Activated naive CD4-positive, alpha-beta T cell treated with anti-CD3 and anti-CD28 coated beads for 36 hours (primary cell): ENCODE measurements at places on chromosomes 6 and 20. TPM values are rescaled to one million over a fixed set of nuclear protein-coding genes. Genes with fewer than 3 reads are reported as not detected.

Gene IPCEF1
- total RNA-seq = 25.2 TPM

GRCh38 chr20:50682065-50682464 is 9.3 kb downstream of the RIPOR3 start:
- DNase-seq = no peak

Gene MAP1LC3A
- 1.6 TPM for total RNA-seq

Gene C6orf132
- total RNA-seq = 0.12 TPM

- no peak for DNase-seq
Measured at GRCh38 chr6:155253337-155253736, 10.5 kb upstream of the CLDN20 start.

GRCh38 chr6:15366003-15366535 is 120.2 kb downstream of the JARID2 start:
- no peak for DNase-seq

DNA sequence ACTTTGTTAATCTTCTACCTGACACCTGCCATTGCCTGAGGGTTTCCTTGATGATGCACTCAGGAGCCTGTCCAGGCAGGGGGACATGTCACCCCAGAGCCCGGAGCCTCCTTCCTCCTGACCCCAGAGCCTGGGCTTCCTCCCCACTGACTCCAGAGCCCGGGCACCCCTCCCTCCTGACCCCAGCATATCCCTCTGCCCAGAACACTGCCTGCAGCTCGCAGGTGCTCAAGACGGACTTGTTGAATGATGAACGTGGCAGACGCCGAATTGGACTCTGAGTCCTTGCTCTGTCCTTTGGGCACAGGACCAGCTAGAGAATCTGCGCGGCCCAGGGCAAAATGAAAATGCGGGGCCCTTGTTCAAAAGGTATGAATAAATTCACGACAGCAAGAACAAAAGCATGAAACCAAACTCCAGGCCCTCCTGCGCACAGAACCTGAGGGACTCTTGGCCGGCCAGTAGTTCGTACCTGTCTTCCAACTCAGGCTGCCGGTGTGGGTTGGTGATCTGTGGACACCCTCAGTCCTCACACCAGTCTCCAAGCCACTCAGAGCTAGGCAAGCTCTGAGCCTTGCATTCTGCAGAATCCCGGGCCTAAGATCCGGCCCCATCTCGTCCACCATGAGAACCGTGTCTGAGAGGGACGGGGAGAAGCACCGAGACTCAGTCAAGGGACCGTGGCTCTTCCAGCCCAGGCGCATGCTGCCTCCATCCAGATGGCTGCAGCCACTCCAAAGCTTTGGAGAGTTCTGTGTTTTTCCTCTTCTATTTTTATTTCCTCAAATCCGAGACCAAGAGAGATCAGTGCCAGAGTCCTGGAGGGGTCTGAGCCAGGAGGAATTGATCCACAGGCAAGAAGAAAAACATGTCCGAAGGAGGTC is 104.7 kb downstream of the BMP7 start:
- DNase-seq = no peak

- DNase-seq = no peak
Measured at GRCh38 chr6:21327326-21328112, 266.0 kb upstream of the SOX4 start.

- no peak for DNase-seq
Measured at GRCh38 chr6:55445648-55446204, 118.5 kb downstream of the GFRAL start.

Gene LRRN4
- not detected for total RNA-seq
